ENCODE measurements at places on chromosomes 2 and 18.

DNA sequence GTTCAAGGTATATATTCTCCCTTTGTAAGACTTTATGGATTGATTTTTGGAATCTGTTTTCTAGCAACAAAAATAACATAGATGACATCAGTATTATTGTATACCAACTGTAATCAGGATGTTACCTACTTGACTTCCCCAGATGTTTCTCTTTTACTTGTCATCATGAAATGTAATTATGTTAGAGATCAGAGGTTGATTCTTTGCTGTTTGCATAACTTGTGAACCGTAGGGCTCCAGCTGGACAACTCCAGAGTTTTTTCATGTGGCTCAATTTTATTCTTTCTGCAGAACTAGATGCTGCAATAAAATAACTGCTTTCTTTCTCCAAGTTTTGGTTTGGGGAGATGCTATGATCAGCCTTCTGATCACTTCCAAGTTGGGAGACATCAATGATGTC lies 58.1 kb downstream of the SPOPL start:
- no peak overlapping the region for H3K4me3 ChIP-seq
- H3K27ac ChIP-seq, result no peak overlapping the region
- H3K36me3 ChIP-seq, result peaks cover 56% of the 10 kb centered on the region
- no peaks in the 10 kb centered on the region for H3K4me1 ChIP-seq
- no peaks in the 10 kb centered on the region for H3K27me3 ChIP-seq

DNA sequence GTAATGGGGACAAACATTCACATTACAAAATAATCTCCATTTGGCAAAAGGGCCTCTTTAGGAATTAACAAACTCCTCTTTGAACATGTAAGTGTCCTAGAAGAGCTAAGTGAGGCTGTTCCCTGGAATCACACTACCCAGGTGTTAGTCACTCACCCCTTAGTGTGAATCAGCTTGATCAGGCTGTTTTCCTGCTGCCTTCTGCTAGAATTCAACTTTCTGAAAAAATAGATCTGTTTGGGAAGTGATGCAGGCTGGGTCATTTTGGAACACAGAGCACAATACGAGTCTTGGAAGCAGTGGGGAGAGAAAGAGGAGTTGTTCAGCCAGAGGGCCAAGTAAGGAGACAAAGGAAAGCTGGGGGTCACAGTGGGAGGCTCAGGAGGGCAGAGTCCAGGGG lies 40.0 kb downstream of the TTC32 start:
- no peaks in the 10 kb centered on the region for H3K36me3 ChIP-seq
- no peak overlapping the region for H3K27ac ChIP-seq
- H3K27me3 ChIP-seq, result peaks cover 4% of the 10 kb centered on the region
- no peak for DNase-seq
- no peak overlapping the region for H3K4me3 ChIP-seq

DNA sequence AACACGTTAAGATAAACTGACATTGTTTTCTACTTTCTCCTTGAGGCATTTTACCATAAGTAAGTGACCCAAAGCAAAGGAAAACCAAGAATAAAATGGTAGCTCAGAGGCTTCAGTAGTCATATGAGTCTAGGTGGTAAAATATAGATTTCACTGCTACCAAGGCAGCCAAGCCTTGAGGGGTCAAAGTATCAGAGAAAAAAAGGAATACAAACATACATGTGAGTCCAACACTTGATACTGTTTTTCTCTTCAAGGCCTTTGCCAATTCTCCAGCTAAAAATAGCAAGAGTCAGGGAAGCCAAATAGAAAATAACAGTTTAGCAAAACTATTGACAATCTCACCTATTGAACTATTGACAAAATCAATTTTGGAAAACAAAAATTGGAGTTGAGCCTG lies 925.9 kb downstream of the BCL11A start:
- no peaks in the 10 kb centered on the region for H3K4me1 ChIP-seq
- H3K4me3 ChIP-seq, result no peak overlapping the region
- no peaks in the 10 kb centered on the region for H3K36me3 ChIP-seq

DNA sequence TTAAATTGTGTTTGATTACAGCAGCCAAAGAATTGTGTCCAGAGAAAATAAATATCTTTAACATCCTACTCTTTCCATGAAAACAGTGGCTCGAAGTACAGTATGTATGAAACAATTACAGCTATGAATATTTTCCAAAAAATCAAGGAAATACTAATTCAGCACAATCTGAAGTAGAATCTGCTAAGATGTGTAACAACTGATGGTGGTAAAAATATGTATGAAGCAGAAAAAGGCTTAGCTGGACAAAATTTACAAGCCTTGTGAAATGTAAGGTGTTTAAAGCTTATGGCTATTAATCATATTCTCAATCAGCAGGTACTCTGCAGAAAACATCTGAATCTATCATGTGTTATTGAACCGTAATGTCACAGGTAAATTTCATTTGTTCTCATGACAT lies 16.6 kb downstream of the DYM start:
- H3K4me3 ChIP-seq, result no peak overlapping the region
- no peaks in the 10 kb centered on the region for H3K27me3 ChIP-seq
- peaks cover 14% of the 10 kb centered on the region for H3K4me1 ChIP-seq
- DNase-seq, result no peak
- peaks cover 17% of the 10 kb centered on the region for H3K36me3 ChIP-seq

- H3K4me3 ChIP-seq, result no peak overlapping the region
- H3K27me3 ChIP-seq, result no peaks in the 10 kb centered on the region
- no peak overlapping the region for H3K27ac ChIP-seq
- H3K4me1 ChIP-seq, result no peaks in the 10 kb centered on the region
- no peaks in the 10 kb centered on the region for H3K36me3 ChIP-seq
Observed at GRCh38 chr2:25369876-25370275, 28.2 kb upstream of the DNMT3A start.

- H3K27me3 ChIP-seq, result no peaks in the 10 kb centered on the region
- H3K36me3 ChIP-seq, result no peaks in the 10 kb centered on the region
- no peak overlapping the region for H3K4me3 ChIP-seq
- DNase-seq, result no peak
- H3K4me1 ChIP-seq, result no peaks in the 10 kb centered on the region
- no peak overlapping the region for H3K27ac ChIP-seq
Observed at GRCh38 chr2:35421485-35421884, 934.1 kb upstream of the CRIM1 start.
